Gastroesophageal sphincter (tissue), 4 donors: ENCODE measurements at places on chromosomes 16 and 17.

DNA sequence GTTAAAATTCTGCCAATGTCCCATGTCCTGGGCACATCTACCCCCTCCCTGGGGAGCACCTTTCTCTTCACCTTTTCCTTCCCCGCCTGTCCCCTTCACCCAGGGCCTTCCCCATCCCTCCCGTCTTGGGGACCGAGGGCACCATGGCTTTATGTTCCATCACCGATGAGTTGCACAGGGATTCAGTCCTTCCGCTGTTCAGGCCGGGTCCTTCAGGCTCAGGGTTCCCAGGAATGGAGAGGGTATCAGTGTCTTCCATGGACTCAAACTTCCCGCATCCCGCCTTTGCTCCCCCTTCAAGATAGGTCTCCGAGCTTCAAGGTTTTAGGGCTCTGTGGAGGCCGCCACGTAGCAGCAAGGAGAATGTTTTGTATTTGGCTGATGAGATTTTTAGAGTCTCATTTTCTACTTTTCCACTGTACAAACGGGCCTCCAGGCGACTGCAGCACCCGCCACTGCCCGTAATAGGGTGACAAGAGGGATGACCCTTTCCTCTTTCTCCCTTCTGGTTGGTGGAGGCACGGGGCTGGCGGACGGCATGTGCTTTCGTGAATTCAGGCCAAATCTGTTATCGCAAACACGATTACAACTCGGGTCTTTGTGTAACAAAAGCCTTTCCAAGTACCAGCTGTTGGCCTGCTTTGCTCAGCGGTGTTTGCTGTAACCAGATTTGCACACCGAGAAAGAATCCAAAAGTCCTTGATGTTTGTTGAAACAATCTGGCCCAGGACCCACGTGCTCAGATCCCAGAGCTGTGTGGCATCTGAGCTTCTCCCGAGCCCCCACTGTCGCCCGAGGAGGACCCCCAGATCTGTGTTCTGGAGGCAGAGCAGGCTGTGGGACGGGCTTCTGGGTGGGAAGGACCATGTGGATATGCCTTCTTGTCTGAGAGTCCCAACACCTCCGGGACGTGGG lies 236.3 kb downstream of the SEC14L1 start:
- ATAC-seq = no peak

GRCh38 chr17:29090750-29091605 lies 48.0 kb downstream of the PIPOX start:
- no peak for ATAC-seq

- ATAC-seq = peak; percentile 65
Observed at GRCh38 chr17:7403727-7403976, 245 bp downstream of the TMEM256 start.

- ATAC-seq = no peak
Observed at GRCh38 chr17:5536866-5537650, 47.3 kb downstream of the NLRP1 start.

- ATAC-seq = peak; percentile 58
Observed at GRCh38 chr16:28042811-28043210, 20.7 kb downstream of the GSG1L start.

DNA sequence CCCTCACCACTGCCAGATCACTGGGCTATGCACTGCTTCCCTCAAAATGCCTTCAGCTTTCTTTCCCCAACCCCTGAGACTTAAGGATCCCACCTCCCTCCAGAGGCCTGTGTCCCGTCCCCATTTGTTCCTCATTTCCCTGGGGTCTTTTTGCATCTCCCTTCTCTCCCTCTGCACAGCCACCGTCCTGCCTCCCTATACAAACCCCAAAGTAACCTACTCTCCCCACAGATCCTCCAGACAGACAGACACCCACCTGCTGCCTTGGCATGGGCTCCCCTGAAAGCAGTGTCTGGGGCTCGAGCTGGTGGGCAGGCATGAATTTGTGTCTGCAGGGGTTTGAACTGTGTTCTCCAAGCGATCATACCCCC lies 69.4 kb upstream of the TNRC6C start:
- ATAC-seq = no peak

DNA sequence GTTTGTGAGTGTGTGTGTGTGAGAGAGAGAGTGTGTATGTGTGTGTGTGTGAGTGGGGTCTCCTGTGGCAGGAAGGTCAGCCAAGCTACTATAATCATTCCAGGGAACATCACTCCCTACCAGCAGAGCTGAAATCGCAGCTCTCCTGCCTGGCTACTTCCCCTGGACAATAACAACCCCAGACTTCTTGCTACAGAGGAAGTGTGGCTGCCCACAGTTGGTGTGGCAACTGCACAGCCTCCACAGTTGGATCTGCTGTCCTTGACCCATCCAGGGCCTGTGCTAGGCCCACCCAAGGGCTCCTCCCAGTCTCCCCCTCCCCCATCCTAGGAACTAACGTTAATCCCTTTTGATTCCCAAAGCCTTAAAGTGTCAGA lies 1.5 kb downstream of the SLC13A5 start:
- ATAC-seq = no peak

GRCh38 chr17:3049705-3050295 lies 13.6 kb downstream of the OR1D5 start:
- no peak for ATAC-seq

DNA sequence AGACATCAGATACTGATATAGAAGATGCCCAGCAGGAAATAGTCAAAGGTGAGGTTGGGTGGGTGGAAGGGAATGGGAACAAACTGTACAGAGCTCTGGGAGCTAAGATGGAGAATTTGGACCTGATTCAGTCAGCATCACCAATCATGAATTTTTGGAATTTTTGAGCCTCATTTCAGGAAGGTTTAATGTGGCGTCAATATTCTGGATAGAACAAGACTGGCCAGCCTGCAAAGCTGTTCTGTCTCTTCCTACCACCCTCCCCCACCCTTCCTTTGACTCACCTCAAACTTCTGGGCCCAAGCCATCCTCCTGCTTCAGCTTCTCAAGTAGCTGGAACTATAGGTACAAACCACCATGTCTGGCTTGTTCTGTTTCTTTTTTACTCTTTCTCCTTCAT lies 32.6 kb downstream of the CTCF start:
- ATAC-seq = peak; percentile 70

DNA sequence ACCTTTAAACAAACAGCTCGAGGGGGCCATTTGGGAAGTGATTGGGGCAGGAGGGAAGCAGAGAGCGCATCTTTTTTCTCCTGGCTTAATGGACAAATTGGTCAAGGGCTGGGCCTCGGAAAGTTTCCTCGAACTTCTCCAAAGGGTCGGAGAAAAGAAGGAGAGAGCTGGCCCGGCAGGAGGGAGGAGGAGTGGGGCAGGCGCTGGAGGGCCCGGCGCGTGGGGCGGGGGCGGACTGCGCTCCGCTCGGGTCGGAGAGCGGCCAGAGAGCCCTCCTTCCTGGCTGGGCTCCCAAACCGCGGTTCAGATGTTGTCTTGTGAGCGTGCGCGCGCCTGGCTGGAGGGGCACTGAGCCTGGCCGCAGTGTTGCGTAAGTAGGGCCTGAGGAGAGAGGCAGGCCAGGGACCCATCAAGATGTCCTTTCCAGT lies 1.2 kb downstream of the MMP2 start:
- peak; percentile 73 for ATAC-seq

DNA sequence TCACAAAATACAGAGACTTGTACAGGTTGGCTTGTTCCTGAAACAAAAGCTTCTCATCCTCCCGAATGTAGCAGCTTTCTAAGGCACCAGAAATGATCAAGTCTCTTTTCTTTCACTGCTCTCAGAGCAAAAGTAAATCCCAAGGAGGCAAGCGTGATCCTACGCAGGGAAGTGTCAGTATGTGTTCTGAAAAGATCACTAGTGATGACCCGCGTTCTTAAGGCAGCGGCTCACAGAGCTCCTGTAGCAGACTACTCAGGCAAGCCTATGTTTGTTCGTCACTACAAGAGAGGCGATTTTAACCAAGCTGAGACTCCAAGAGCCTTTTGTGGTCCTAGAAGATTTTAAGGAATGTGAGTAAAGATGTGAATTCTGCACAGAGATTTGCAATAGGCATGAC lies 34.5 kb downstream of the WIPI1 start:
- ATAC-seq = no peak

GRCh38 chr17:37088459-37088858 lies 139.7 kb downstream of the AATF start:
- no peak for ATAC-seq

- no peak for ATAC-seq
Observed at GRCh38 chr17:14373614-14374259, 72.9 kb downstream of the HS3ST3B1 start.

- ATAC-seq = no peak
Observed at GRCh38 chr17:7775051-7775450, 57.5 kb downstream of the DNAH2 start.

GRCh38 chr16:4593086-4593485 lies 21.6 kb downstream of the UBALD1 start:
- ATAC-seq = no peak

DNA sequence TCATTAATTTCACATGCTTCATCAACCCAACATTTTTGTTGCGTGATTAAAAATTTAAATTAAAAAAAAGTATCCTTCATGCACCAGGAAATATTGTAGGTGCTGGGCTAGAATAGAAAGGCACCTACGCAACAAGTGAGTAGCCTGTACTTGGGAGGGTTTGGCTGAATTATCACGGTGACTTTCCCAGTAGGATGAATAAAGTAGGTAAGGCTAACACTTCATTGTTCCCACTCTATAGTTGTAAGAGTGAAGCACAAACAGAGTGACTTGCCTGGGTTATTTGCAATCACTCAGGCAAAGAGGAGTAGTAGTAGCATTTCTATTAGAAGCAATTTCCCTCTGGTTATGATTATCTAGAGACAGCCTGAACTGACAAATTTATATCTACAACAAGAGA lies 62.5 kb downstream of the DNAH3 start:
- no peak for ATAC-seq

- no peak for ATAC-seq
Observed at GRCh38 chr17:78687125-78687524, 94.9 kb downstream of the CYTH1 start.

GRCh38 chr17:22459331-22459952 lies 767.1 kb downstream of the KCNJ18 start:
- ATAC-seq = no peak

DNA sequence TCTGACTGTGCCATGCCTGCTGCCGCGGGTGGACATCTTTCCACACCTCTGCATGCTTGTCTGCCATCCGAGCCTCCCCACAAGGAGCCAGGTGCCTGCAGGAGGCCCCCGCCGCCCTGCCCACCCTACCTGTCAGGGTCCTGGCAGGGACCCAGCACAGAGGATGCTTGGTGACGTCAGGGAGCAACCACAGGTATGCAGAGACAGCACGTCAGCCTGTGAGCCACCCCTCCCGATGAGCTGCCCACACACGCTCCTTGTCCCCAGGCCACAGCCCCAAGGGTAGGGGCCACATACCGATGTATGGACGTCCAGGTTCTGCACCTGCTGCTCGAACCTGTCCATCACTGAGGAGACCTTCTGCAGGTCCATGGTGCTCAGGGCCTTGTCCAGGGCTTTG lies 10.6 kb downstream of the CHMP1A start:
- ATAC-seq = no peak

DNA sequence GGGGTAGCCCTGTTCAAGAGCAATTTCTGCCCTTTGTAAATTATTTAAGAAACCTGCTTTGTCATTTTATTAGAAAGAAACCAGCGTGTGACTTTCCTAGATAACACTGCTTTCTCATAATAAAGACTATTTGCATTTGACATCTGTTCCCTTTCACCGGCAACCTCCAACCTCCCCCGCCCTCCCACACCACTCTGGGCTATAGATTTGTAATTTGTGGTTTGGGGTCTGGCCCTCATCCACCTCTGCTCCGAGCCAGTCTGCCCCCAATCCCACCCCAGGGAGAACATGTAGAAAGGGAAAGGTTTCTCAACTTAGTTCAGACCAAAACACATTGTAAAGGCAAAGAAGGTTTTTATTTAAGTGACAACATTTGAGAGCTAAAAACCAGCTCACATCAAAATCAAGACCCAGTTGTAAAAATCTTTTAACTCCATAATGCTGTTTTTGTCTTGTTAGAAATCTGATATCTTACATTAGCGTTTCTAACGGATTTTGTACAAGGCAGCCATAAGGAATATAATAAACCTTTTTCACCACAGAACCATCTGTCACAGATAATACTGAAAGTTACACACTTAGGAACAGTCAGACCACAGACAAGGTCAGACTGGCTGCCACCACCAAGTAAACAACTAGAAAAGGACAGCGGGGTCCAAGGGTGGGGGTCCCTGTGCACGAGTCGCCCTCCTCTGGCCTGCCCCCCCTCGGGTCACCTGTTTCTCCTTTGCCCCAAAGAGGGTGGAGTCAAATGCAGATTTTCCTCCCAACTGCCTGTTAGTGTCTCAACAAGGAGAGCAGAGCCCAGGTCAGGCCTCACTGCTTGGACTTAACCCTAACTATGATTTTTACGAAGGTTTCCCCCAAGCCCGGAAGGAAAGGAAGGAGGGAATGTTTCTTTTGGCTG lies 6.9 kb downstream of the PIMREG start:
- no peak for ATAC-seq

GRCh38 chr16:54473226-54473993 lies 186.8 kb upstream of the IRX3 start:
- ATAC-seq = peak; percentile 67

DNA sequence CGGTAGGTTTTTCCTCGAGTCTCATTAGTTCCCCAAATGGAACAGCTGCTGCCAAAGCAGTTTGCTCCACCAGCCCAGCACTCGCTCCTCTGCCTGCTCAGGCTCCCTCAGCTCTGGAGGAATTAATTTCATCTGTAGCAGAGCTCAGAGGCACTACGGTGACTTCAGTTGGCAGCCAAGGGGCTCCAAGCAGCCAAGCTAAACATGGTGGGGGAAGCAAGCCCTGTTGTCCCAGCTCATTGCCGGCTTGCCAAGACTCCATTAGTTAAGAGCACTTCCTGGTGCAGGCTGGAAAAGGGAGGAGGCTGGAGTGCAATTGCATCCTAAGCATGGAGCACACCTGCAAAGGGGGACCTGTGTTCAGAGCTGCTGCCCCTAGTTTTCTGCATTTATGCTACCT lies 78.7 kb upstream of the GPRC5B start:
- no peak for ATAC-seq

DNA sequence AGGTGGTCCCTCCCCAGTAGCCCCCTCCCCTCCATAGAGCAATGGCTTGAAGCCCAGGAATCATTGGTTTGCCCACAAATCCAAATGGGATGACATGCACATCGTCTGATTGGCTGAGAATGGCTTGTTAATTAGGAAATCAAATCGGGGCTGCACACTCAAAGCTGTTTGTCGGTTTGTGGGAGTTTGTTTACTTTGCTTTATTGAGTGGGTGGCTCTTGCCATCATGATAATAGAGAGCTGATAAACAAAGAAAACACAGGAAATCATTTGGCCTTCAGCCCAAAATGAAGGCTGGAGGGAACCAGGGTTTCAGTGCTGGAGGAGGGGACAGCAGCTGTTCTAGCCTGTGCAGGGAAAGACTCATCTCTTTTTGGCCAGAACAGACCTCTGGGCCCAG lies 316.3 kb downstream of the CBLN1 start:
- no peak for ATAC-seq
